ENCODE measurements at places on chromosomes 6 and 20. TPM values are rescaled to one million over a fixed set of nuclear protein-coding genes. Genes with fewer than 3 reads are reported as not detected.

- DNase-seq, result no peak
These were observed 5.6 kb downstream of the SOX4 start for GRCh38 chr6:21599051-21599696.

Gene SOX4
- total RNA-seq, result 48.2 TPM

Gene ASF1A
- total RNA-seq, result 12.8 TPM

Gene HELZ2
- 35.6 TPM for total RNA-seq

Gene EYS
- 17.3 TPM for total RNA-seq

Gene ADGRF1
- 4.6 TPM for total RNA-seq

Measured in umbilical cord (tissue), 2 donors.